Left renal cortex interstitium (tissue), 4 donors: ENCODE measurements at places on chromosomes 7 and 10.

DNA sequence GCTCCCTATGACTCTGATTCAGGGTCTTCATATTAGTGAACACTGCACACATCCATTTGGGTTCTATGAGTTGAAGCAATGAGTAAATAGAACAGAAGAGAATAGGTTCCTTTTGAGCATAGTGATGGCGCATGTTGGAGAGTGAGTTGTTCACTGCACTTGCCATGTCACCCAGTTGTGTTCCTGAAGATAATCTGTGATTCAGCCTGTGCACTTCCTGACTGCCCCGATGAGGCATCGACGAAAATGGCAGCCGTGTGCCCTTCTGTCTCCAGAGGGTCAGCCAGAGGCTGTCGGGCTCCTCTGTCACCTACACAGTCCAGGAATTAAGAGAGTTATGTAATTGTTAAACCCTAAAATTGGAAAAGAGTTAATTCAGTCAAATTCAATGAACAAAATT is 94.7 kb downstream of the GALNT11 start:
- DNase-seq = no peak

GRCh38 chr7:139750459-139751095 is 27.2 kb downstream of the HIPK2 start:
- no peak for DNase-seq

- no peak for DNase-seq
These were observed 108.5 kb upstream of the TMEM168 start for GRCh38 chr7:112898432-112899290.

GRCh38 chr7:20352573-20353306 is 22.0 kb downstream of the ITGB8 start:
- no peak for DNase-seq
